ENCODE measurements at places on chromosomes 4 and X.

GRCh38 chrX:53308836-53309235, 27.5 kb upstream of the IQSEC2 start:
- DNase-seq = no peak

GRCh38 chr4:186915816-186916215, 192.2 kb upstream of the FAT1 start:
- no peak for DNase-seq

DNA sequence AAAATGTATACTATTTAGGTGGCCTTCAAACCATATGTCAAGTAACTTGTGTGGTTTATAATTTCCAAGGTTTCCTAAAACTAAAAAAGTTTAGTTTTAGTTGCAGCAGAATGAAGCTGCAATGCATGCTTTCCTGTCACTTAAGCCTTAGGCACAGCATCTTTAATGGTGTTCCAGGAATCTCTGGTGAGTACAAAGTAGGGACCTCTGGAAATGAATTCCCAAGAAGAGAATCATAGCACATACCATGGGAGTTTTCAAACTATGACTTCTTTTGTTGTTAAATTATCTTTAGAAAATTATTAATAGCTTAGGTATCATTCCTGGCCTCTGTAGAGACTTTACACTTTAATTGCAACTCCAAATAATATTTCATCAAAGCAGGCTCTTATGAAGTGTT, 1005.9 kb upstream of the PABPC4L start:
- DNase-seq = no peak

GRCh38 chr4:41944089-41944488, 8.9 kb downstream of the TMEM33 start:
- DNase-seq = no peak

DNA sequence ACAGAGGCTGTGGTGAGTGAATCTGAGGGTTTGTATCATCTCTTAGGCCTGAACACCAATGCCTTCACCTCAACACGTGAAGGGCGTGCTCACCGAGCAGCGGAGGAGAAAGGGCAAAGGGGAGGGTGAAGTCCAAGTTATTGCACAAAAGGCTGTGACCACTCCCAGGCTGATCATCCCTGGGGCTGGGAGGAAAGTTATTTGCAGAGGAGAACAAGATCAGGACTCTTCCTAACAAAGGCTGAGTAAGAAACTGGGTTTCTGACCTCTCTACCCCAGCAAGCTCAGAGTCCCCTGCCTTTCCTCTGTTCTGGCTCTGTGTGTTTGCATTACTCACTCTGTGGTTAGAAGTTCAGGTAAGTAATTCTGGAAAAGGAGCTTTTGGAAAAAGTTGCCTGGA, 366.3 kb upstream of the CXorf51A start:
- no peak for DNase-seq

DNA sequence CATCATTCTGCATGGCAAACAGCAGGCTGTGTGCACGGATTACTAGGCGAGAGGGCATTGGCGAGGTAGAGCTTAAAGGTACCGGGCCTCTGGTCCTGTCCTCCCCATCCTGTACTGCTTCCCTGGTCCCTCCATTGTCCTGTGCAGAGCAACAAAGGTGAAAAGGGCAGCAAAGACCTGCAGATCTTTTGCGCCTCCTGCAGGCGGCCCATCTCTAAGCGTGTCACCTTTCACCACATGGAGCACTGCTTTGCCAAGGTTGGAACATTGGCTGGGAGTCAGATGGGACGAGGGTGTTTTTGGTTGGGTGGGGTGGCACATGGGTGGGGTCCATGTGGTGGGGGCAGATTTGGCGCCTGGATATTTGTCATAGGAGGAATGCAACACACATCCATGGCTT, 64.7 kb upstream of the UXT start:
- DNase-seq = no peak

Measured in NCI-H1436 (cell line).